ENCODE measurements at places on chromosomes 5 and 9. TPM values are rescaled to one million over a fixed set of nuclear protein-coding genes. Genes with fewer than 3 reads are reported as not detected.

SPATA24 gene
- total RNA-seq: 9.4 TPM

CBY3 gene
- not detected for total RNA-seq

EQTN gene
- total RNA-seq: not detected

CCNJL gene
- total RNA-seq: 0.23 TPM

RAB3C gene
- not detected for total RNA-seq

SLC27A4 gene
- total RNA-seq: 11.5 TPM

PCDHA9 gene
- not detected for total RNA-seq

PTGDS gene
- 304 TPM for total RNA-seq

SLC34A1 gene
- not detected for total RNA-seq

DCANP1 gene
- not detected for total RNA-seq

PCDHGA1 gene
- total RNA-seq: 0.85 TPM

LRRC19 gene
- total RNA-seq: not detected

TSSK1B gene
- total RNA-seq: not detected

PGM5 gene
- total RNA-seq: 6.3 TPM

RBM22 gene
- 29.6 TPM for total RNA-seq

AGXT2 gene
- total RNA-seq: not detected
